ENCODE measurements at places on chromosomes 11 and 22. TPM values are rescaled to one million over a fixed set of nuclear protein-coding genes. Genes with fewer than 3 reads are reported as not detected.

RAB39A gene
- 0.54 TPM for total RNA-seq

- no peak for DNase-seq
Observed at GRCh38 chr22:19434401-19434800, 2.1 kb downstream of the MRPL40 start.

DNA sequence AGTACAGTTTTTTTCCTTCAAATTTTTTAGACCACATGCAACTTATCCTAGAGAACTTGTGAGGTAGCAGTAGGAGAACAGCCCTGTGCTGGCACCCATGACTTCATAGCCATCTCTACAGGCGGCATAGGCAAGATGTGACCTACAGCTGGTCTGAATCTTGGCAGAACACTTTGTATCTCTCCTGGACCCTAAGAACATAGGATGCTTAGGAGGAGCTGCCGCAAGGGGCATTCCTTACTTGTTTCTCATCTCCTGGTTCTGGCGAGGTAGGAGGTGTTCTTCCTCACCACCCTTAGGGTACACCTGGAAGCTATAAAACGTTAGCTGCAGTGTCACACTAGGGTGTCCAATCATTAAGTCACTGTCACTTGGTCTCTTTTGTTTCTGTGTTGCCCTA lies 16.4 kb downstream of the CWC15 start:
- DNase-seq: no peak

DNA sequence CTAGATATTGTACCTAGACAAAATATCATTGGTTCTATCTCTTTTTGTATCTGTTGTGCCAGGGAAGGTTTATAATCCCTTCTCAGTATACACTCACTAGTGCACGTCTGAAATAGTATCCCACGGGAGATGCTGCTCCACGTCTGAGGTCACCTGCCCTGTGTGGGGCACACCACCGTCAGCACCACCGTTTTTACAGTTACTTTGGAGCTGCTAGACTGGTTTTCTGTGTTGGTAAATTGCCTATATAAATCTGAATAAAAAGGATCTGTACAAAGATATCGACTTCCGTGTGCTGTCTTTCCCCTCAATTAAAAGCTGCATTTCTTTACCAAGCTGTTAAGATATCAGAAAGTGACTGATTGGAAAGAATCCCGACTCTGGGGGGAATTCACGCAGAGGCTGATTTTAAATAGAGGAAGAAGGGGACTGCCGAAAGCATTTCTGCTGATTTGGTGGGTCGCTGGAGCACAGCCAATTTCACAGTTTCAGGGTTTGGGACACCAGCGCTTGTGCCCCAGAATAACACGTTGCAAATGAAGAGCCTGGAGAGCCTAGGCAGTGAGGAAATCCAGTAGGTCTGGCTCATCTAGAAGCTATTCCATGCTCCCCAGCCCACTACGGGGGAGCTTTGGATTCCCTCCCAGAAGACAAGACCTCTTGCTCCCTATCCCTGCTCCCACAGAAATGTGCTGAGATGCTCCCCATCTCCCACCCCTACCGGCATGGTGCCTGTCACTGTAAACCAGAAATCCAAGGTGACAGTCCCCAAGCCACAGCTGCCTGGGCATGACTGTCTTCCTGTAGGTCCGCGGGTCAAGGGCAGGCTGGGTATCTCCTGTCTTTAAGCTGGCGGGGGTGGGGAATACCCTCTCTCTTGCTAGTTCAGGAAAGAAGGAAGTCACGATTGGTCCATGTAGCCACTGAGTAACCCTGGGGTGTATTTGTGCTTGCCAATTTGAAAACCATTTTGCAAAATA lies 12.7 kb upstream of the MYO18B start:
- DNase-seq: no peak

GRCh38 chr11:121473064-121473777 lies 20.5 kb upstream of the SORL1-AS1 start:
- DNase-seq: no peak

RFPL3 gene
- total RNA-seq: not detected

FAM118A gene
- total RNA-seq: 15.6 TPM

GRCh38 chr11:96614846-96615245 lies 225.0 kb downstream of the JRKL start:
- DNase-seq: no peak

- DNase-seq: no peak
Observed at GRCh38 chr22:45549762-45550378, 47.2 kb downstream of the FBLN1 start.

GRCh38 chr11:5021996-5022395 lies 24.3 kb upstream of the OR52J3 start:
- no peak for DNase-seq

MAPK8IP1 gene
- total RNA-seq: 7.5 TPM

- no peak for DNase-seq
Observed at GRCh38 chr11:123426789-123427188, 3.3 kb upstream of the GRAMD1B start.

RFPL2 gene
- total RNA-seq: not detected

GRCh38 chr22:19644314-19645223 lies 69.7 kb upstream of the SEPTIN5 start:
- DNase-seq: peak; percentile 61

DNA sequence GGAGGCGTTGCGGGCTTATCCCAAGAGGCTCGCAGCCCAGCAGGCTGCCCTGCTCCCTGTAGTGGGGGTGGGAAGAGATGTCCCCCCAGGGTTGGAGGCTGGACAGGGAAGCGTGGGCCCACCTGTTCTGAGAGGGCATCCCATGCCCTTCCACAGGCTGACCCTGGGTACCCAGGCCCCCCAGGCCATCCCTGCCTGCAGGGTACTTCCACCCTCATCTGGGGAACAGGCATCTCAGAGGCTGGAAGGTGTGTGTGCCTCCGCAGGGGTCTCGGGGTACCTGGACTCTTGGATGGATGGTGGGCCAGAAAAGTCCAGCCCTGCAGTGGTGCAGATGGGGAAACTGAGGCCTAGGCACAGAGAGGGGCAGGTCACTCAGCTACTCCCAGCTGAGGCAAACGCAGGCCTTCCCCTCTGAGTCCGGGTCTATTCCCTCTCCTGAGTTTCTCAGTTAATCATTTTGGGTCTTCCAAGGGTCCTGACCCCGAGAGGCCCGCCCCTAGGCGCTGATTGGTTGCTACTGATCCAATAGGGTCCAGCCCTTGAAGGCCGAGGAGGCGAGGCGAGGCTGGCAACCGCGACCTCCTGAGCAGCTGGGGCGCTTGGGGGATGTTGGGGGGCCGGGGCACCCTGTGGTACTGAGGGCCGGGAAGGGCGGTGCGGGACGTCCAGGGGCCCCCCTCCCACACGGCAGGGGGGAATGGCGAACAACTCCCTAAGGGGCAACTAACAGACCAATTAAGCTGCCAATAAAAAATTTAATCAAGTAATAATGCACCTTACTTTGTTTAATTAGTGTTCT lies 23.8 kb downstream of the FLRT1 start:
- DNase-seq: no peak

DNA sequence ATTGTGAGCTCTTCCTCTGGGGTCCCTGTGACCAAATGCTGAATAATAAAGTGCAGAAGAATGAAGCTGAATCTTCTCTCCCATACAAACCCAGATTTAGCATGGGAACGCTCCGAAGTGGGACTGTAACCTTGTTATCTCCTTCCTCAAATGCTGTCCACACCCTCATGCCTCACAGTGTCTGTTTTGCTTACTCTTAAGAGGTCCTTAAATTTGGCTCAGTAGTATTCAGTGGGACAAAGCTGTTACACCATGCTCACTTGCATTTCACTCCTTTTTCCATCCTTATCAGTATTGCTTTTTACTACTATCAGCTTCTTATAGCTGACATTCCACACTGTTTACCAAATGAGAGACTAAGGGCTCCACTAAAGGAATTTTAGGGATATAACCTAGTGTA lies 13.8 kb upstream of the AMOTL1 start:
- no peak for DNase-seq

DNA sequence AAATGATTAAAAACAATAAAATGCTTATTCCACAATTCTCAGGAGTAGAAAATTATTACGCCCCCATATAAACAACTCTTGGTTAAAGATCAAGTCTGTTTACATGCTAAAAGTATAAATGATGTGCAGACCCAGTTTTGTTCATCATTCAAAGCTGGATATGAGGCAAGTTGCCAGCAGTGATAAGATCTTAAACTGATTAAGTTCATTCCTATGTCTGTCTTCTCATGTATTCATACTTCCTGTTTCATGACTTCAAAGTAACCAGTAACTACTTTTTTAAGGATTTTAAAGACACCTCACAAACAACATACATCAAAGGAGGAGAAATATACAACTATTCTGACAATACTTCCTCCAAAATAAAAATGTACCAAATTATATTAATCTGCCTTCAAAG lies 55.0 kb upstream of the ARHGAP32 start:
- DNase-seq: no peak

GRCh38 chr11:95055283-95055897 lies 6.2 kb downstream of the KDM4F start:
- no peak for DNase-seq

DNA sequence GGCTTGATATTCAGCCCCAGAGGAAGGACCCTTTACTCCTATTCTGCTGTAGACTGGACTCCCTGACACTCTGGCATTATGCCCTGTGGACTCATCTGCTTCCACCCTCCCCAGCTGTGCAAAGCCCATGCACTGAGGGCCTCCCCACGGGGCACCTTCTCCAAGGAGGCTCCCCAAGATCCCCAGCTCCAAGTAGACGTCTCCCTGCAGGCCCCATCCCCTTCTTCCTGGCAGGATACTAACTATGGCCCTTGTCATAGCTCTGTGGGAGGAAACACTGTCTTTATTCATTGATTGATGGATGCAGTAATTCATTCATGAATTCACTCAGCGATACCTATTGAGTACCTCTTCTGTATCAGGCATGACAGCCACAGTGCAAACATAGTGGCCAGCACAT lies 15.3 kb upstream of the APOL6 start:
- peak; percentile 53 for DNase-seq

DNA sequence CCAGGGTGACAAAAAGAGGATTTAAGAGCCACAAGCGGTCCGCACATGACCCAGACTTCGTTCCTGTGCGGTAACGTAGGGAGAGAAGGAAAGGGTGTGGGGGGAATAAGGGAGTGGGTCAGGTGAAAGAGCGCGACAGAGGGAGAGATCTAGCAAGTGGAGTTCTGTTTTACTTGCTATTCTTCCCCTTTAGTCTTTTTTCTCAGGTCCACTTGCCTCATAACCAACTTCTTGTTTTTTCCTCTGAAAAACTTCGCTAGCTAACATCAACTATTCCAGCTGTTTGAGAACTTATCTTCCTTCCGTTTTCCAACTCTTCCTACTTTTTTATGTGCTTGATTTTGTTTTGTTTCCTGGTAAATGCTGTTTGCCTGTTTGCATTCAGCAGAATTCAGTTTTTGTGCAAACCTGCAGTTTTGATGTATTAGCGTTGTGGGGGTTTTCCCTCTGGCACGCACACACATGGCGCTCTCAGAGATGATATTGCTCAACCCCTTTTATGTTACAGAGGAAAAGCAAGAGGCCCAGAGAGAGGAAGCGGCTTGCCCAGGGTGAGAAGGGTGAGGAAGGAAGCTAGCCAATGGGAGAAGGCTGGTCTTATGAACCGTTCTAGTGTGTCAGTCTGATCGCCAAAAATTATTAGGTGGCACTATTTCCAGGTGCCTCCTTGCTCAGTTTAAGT lies 592 bp upstream of the CTSC start:
- DNase-seq: peak; percentile 81

DBX1 gene
- total RNA-seq: not detected

- no peak for DNase-seq
Observed at GRCh38 chr11:116928845-116929244, 91.4 kb upstream of the APOA1 start.

POU2AF1 gene
- 0.13 TPM for total RNA-seq

DNA sequence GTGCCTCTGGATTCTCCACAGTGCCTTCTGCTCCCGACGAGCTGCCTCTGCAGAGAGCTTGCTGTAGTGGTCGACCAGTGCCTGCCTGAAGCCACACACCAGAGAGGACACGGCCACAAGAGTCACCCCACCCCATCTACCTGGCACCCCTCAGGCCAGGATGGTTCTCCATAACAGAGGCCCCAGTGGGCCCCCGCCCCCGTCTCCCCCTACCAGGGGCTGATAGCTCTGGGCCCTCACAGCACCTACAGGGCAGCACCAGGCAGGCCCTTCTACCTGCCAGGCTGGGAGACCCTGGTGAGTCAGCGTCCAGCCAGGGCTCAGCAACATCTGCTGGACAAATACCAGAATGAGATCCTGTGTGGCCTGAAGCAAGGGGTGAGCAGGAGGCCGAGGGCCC lies 21.7 kb downstream of the SELENOO start:
- DNase-seq: no peak

DNA sequence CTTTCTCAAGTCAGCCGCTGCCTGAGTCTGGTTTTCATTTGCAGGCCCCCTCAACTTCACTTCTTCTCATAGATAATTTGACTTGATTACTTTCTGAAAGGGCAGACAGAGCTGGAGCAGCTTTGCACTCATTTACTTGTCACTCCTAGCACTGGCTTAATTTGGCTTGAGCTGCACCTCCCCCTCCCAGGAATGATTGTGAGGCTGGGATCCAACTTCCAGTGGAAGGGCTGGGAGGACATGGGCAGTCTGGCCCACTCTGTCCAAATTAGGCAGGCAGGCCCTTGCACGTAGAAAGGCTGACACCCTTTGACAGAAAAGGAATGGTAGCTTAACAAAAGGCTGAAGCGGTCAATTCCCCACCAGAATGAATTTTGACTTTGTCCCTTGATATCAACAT lies 453.9 kb downstream of the ETS1 start:
- no peak for DNase-seq

APOL1 gene
- 25.6 TPM for total RNA-seq

DNA sequence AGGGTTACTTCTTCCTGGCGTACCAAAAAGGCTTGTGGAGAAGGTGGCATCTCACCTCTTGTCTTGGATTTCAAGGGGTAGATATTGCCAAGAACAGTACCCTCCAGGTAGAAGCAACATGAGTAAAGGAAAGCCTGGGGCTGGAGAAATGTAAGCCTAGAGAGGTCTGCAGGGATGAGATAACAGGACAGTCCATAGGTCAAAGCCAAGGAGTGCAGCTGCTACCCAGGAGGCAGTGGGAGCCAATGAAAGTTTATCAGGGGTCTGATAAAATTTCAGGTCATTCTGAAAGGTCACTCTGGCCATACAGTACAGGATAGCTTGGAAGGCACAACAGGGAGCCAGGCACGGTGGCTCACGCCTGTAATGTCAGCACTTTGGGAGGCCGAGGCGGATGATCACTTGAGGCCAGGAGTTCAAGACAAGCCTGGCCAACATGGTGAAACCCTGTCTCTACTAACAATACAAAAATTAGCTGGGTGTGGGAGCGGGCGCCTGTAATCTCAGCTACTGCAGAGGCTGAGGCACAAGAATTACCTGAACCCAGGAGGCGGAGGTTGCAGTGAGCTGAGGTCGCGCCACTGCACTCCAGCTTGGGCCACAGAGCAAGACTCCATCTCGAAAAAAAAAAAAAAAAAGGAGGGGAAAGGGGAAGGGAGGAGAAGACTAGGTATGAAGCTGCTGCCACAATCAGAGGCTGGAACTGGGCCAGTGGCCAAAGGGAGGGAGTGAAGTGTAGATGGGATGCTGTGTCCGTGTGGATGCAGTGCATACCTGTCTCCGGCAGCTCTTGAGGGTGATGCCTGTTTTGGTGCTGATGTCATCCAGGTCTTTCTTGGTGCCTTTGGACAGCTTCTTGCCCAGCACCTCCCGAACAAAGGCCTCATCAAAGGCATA lies 1.2 kb downstream of the FIBP start:
- DNase-seq: no peak
